SK-N-SH (cell line): ENCODE measurements at places on chromosomes 1 and 21. TPM values are rescaled to one million over a fixed set of nuclear protein-coding genes. Genes with fewer than 3 reads are reported as not detected.

- H3K4me1 ChIP-seq = no peaks in the 10 kb centered on the region; the same call in none of the 2 replicates
- H3K4me3 ChIP-seq = no peak overlapping the region
- peaks cover 38% of the 10 kb centered on the region for H3K36me3 ChIP-seq
- no peaks in the 10 kb centered on the region for H3K27me3 ChIP-seq
Observed at GRCh38 chr21:46500224-46500861, 41.7 kb downstream of the DIP2A start.

The HSD17B7 gene
- 12.0 and 14.5 TPM in 2 replicates for polyA plus RNA-seq

The SLC35D1 gene
- 4.8 and 7.2 TPM in 2 replicates for polyA plus RNA-seq

GRCh38 chr1:194347200-194347599, 1160.8 kb upstream of the B3GALT2 start:
- H3K4me3 ChIP-seq = no peak overlapping the region
- H3K27ac ChIP-seq = no peak overlapping the region
- no peaks in the 10 kb centered on the region for H3K36me3 ChIP-seq
- no peak for DNase-seq
- no peaks in the 10 kb centered on the region for H3K27me3 ChIP-seq
- H3K4me1 ChIP-seq = no peaks in the 10 kb centered on the region

DNA sequence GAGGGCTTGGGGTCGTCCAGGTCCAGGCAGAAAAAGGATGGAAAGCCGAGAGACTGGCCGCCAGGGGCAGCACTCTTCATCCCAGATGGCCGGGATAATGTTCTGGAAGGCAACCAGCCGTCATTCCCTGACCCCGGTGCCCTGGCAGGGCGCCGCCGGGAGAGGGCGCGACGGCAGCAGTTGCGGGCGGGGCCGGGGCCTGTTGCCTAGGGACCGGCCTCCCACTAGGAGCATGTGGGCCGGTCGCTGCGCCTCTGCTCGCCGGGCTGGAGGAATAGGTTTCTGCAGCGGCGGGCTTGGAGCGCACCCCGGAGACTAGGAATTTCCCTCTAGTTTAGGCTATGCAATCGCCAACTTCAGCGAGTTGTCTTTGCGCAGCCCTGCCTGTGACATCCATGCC, 11.0 kb downstream of the DMRTB1 start:
- H3K4me3 ChIP-seq = peak overlapping the region; percentile 46; the same call in 1 of the 2 replicates
- H3K4me1 ChIP-seq = peaks cover 7% of the 10 kb centered on the region; the same call in 1 of the 2 replicates
- no peak for DNase-seq
- H3K27me3 ChIP-seq = no peaks in the 10 kb centered on the region; the same call in 1 of the 2 replicates

DNA sequence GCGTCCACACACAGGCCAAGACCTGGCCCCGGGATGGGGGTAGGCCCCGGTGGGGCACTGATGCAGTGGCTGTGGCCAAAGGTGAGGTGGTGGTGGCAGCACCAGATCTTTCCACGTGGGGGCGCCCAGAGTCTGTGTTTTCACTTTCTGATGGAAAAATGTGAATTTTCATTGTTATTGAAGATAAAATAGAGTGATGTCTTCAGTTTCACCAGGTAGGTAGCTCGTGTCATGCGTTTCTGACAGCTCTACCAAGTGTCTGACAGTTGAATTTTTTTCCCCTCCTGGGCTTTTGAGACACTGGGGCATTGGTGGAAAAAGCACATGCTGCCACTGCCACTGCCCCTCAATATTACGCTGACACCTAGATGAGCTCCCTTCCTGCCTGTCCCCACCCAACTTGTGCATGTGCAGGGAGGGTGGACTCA, 40.0 kb upstream of the MAGOH start:
- no peaks in the 10 kb centered on the region for H3K36me3 ChIP-seq
- no peaks in the 10 kb centered on the region for H3K27me3 ChIP-seq
- H3K4me1 ChIP-seq = no peaks in the 10 kb centered on the region
- peak; percentile 89 for DNase-seq

The FCRL6 gene
- polyA plus RNA-seq = not detected in 2 replicates

The TRIM17 gene
- polyA plus RNA-seq = 1.5 and 1.6 TPM in 2 replicates

- no peak overlapping the region for H3K4me3 ChIP-seq
- H3K27me3 ChIP-seq = no peaks in the 10 kb centered on the region
- DNase-seq = no peak
- no peaks in the 10 kb centered on the region for H3K36me3 ChIP-seq
- H3K4me1 ChIP-seq = peaks cover 59% of the 10 kb centered on the region; the same call in 1 of the 2 replicates
Observed at GRCh38 chr1:98001764-98002163, 80.9 kb upstream of the DPYD start.

GRCh38 chr1:27527890-27528817, 38.2 kb upstream of the WASF2 start:
- H3K27me3 ChIP-seq = no peaks in the 10 kb centered on the region
- H3K36me3 ChIP-seq = peaks cover 4% of the 10 kb centered on the region
- H3K4me3 ChIP-seq = no peak overlapping the region; the same call in 1 of the 2 replicates

- DNase-seq = no peak
- H3K4me3 ChIP-seq = no peak overlapping the region
- H3K27ac ChIP-seq = no peak overlapping the region
- no peaks in the 10 kb centered on the region for H3K4me1 ChIP-seq
- no peaks in the 10 kb centered on the region for H3K36me3 ChIP-seq
Observed at GRCh38 chr1:1755426-1755825, 22.8 kb downstream of the NADK start.

GRCh38 chr21:44379515-44379848, 26.1 kb downstream of the TRPM2 start:
- peaks cover 60% of the 10 kb centered on the region for H3K27me3 ChIP-seq
- H3K4me1 ChIP-seq = no peaks in the 10 kb centered on the region
- peak; percentile 14 for DNase-seq

The AGT gene
- polyA plus RNA-seq = 0.39 and 0.41 TPM in 2 replicates

DNA sequence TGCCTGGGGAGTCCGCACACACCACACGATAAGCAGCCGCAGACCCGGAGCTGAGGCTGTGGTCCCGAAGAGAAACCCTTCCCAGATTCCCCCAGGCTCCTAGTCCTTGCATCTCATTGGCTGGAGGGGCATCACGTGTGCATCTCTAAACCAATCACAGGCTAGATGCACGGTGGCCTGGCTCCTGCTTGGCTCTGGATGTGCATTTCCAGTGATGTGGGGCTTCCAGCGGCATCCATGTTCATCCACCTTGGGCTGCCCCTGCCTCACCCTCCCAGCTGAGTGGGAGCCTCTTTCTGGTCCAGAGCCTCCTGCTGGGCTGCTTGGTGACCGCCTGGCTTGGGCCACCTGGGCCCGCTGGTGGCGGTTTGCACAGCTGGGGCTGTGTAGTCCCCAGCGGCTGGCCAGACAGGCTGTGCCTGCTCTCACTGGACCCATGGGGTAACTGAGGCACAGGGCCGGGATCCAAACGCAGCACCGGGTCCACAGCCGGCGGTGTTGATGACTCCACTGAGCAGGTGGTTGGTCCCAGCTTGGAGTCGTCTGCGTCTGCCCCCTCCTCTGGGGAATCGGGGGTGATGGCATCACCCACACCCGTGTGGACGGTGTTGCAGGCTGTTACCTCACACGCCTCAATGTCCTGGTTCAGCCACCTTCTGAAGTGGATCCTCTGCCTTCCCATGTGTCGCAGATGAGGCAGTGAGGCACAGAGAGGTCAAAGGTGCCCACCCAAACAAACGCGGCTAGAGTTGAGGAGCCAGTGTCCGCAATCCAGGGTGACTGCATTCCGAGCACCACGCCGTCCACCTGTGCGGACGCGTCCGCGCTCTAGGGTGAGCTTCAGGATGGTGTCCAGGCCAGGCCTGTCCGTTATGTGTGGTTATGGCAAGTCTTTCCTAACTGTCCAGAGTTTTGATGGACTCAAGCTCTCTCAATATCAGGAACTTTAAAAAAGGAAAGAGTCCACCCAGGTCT, 41.3 kb downstream of the COL6A1 start:
- no peaks in the 10 kb centered on the region; the same call in 1 of the 2 replicates for H3K27me3 ChIP-seq
- H3K4me1 ChIP-seq = no peaks in the 10 kb centered on the region; the same call in 1 of the 2 replicates
- no peak for DNase-seq
- H3K27ac ChIP-seq = no peak overlapping the region

- DNase-seq = no peak
- H3K4me1 ChIP-seq = peaks cover 3% of the 10 kb centered on the region
- H3K4me3 ChIP-seq = no peak overlapping the region
- no peak overlapping the region for H3K27ac ChIP-seq
Observed at GRCh38 chr21:34100790-34101189, 27.4 kb downstream of the MRPS6 start.

The CD2 gene
- polyA plus RNA-seq = not detected in 2 replicates

The NOTCH2NLA gene
- polyA plus RNA-seq = 7.2 and 9.4 TPM in 2 replicates

DNA sequence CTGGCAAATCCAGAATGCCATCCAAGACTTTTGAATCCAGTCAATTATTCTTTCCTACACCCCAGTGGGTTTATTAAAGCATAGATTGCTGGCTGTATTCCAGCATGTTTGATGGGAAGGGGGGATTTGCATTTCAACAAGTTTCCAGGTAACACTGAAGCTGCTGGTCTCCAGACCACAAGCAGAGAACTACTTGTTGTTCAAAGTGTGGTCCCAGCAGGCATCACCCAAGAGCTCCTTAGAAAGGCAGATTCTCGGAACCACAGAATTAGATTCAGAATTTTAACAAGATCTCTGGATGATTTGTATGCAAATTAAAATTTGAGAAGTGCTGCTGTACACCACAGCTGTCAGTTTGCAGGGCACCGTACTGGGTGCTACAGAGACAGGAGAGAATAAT, 216.3 kb upstream of the FAM78B start:
- H3K27me3 ChIP-seq = no peaks in the 10 kb centered on the region
- no peaks in the 10 kb centered on the region; the same call in 1 of the 2 replicates for H3K4me1 ChIP-seq
- DNase-seq = no peak
- no peaks in the 10 kb centered on the region for H3K36me3 ChIP-seq
- no peak overlapping the region for H3K4me3 ChIP-seq
- H3K27ac ChIP-seq = no peak overlapping the region

DNA sequence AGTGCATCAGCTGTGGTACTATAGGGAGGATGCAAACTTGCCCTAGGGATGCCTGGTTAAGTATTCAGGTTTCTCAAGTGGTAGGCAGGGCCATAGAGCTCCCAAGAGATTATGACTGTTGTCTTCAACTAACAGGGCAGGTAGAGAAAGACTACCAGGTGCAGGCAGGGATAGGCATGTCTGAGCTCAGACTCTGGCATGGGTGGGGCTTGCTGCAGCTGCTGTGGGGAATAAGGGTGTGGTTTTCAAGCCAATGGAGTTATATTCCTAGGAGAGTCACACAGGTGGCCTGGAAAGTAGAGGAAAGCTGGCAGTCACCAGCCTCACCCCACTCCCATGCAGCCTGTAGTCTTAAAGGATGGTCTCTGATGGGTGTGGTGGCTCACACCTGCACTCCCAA, 673.4 kb upstream of the ADGRL4 start:
- H3K4me1 ChIP-seq = no peaks in the 10 kb centered on the region
- no peak overlapping the region for H3K27ac ChIP-seq
- H3K27me3 ChIP-seq = no peaks in the 10 kb centered on the region

The PLK3 gene
- polyA plus RNA-seq = 68.3 and 82.8 TPM in 2 replicates

DNA sequence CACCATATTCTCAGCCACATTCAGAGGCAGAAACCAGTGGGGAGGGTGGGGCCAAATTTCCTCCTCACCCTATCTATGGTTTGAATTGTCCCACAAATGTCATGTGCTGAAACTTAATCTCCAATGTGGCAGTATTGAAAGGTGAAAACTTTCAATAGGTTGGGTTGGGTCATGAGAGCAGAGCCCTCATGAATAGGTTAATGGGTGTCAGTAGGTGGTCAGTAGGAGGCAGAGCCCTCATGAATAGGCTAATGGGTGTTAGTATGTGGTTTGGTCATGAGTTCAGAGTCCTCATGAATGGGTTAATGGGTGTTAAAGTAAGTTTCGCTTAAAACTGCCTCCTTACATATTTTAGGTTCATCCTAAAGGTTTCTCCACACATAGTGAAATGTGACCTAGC, 170.0 kb downstream of the FCRL5 start:
- H3K36me3 ChIP-seq = no peaks in the 10 kb centered on the region
- H3K27me3 ChIP-seq = peaks cover 37% of the 10 kb centered on the region; the same call in 1 of the 2 replicates
- H3K27ac ChIP-seq = no peak overlapping the region
- no peak for DNase-seq
- H3K4me1 ChIP-seq = no peaks in the 10 kb centered on the region
- no peak overlapping the region for H3K4me3 ChIP-seq

The OPTC gene
- not detected in 2 replicates for polyA plus RNA-seq
